ENCODE measurements at places on chromosomes 7 and 10. TPM values are rescaled to one million over a fixed set of nuclear protein-coding genes. Genes with fewer than 3 reads are reported as not detected.

Gene OR2A42
- under 0.01 TPM for total RNA-seq

Gene CCL26
- 0.38 TPM for total RNA-seq

Gene ACBD7
- total RNA-seq, result 1.8 TPM

Gene FANK1
- 2.9 TPM for total RNA-seq

Gene CPA4
- total RNA-seq, result 40.3 TPM
